ENCODE measurements at places on chromosomes 1 and 21. TPM values are rescaled to one million over a fixed set of nuclear protein-coding genes. Genes with fewer than 3 reads are reported as not detected.

DNA sequence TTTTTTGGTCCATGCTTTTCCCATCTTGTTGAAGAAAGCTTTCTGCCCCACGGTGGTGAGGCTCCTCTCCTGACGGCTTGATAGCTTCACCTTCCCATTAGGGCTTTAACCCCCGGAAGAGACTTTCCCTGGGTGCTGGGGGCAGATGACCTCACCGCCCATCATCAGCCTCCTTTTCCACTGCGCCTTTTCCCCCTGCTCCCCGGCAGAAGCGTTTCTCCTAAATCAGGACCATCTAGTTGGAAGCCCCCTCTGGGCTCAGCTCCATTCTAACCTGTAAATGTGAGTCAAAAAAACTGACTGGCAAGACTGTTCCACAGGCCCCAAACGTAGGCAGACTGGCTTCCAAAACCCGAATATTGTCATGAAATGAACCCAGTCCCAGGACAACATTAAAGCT lies 6.7 kb downstream of the POFUT2 start:
- peaks cover 8% of the 10 kb centered on the region for H3K36me3 ChIP-seq
- H3K27me3 ChIP-seq: no peaks in the 10 kb centered on the region
- no peak overlapping the region for H3K4me3 ChIP-seq
- DNase-seq: no peak
- peaks cover under 1% of the 10 kb centered on the region for H3K4me1 ChIP-seq

- DNase-seq: peak; percentile 7
- peaks cover 25% of the 10 kb centered on the region for H3K4me1 ChIP-seq
- H3K27me3 ChIP-seq: no peaks in the 10 kb centered on the region
- no peaks in the 10 kb centered on the region for H3K36me3 ChIP-seq
- no peak overlapping the region for H3K4me3 ChIP-seq
Measured at GRCh38 chr1:111364690-111365089, 62.8 kb downstream of the OVGP1 start.

DNA sequence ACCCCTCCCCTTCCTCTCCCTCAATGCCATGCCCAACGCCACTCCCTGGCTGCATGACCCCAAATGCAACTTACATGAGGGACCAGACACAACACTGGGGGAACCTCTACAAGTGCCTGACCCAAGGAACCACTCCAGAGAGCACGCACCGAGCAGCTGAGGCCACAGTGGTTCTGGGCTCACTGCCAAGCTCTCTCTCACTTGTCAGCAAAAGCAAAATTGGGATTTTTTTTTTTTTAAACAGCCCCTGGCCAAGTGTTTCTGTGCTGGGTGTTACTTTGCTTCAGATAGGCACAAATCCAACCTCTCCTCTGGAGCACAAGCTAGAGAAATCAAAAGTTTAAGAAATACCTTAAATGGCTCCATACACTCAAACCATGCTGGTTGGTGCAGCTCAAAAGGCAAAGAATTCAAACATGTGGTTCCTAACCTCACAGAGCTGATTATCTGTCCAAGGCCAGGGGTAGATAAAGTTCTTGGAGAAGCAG lies 363.0 kb downstream of the SETD4 start:
- no peak overlapping the region for H3K4me3 ChIP-seq
- no peaks in the 10 kb centered on the region for H3K27me3 ChIP-seq
- no peak for DNase-seq
- no peak overlapping the region for H3K27ac ChIP-seq
- no peaks in the 10 kb centered on the region for H3K36me3 ChIP-seq

DNA sequence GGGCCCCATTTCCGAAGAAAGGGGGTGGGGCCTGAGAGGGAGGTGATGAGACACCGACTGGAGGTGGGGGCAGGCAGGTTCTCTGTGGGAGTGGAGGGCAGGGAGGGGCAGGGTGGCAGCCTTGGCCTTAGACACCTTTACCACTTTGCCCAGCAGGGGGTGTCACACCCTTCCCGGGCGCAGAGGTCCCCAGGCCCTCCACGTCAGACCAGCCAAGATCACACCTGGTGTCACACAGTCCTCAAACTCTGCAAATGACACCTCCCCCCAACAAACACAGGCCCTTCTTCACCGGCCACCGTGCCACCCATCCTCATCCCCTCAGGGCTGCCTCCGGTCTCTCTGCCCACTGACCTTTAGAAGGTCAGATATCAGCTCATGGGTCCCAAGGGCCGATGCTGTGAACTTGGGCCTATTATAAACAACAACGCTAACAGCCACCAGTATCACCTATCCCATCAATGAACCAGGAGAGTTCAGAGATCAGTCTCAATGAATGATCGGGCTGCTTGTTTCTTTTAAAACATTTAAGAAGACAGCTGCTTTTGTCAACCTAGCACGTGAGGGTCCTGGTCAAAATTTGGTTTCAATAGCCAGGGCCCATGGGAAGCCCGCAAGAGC lies 103.9 kb downstream of the CASZ1 start:
- H3K4me1 ChIP-seq: no peaks in the 10 kb centered on the region
- peak; percentile 57 for DNase-seq
- peaks cover 19% of the 10 kb centered on the region for H3K27me3 ChIP-seq
- no peak overlapping the region for H3K4me3 ChIP-seq
- H3K36me3 ChIP-seq: no peaks in the 10 kb centered on the region
- no peak overlapping the region for H3K27ac ChIP-seq

Gene RGS13
- not detected for total RNA-seq

Gene LRRC71
- not detected for total RNA-seq
